ENCODE measurements at places on chromosomes 1 and 21.
A peak's percentile ranks its signal among the peaks of the same experiment; 100 is the strongest.

DNA sequence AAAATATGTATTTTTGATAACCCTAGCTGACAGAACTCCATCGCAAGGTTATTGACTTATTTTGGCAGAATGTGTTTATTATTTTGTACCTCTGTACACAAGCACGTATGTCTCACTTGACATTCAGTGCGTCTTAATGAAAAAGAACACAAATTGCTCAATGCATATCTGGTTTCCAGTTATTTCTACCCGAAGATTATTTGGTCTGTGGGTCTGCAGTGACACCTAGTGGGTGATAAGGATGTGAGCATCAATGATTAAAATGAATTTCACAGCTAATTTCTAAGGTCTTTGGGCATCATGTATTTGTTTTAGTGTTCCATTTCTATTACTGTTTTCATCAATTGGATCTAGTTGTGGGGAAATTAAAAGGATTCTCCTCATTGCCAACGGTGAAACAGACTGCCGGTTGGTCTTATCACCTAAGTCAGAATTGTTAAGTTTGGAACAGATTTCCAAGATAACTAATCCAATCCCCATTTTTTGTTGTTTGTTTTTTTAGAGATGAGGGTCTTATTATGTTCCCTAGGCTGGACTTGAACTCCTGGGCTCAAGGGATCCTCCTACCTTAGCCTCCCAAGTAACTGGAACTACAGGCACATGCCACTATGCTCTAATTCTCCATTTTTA is 13.9 kb downstream of the DDX20 start:
- DNase-seq = peak; percentile 67

- no peak for DNase-seq
Measured at GRCh38 chr1:33443080-33443704, 12.3 kb upstream of the PHC2 start.

GRCh38 chr1:179831852-179832699 is 45.5 kb downstream of the TOR1AIP2 start:
- peak; percentile 57 for DNase-seq

DNA sequence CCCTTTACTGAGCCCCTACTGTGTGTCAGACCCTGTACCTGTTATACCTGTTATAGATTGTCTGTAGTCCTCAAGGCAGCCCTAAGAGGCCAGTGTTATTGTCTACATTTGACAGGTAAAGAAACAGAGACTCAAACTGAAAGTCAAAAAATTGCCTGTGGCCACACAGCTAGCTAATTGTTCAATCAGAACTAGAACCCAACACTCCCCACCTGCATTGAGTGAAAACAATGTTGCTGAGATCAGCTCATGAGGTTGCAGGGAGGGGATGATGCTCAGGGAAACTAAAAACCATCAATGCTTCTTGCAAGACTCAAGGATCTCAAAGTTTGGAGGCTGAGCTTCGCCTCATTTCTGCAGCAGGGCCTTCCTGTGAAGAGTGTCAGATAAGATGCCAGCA is 109.5 kb upstream of the LMO4 start:
- DNase-seq = no peak

DNA sequence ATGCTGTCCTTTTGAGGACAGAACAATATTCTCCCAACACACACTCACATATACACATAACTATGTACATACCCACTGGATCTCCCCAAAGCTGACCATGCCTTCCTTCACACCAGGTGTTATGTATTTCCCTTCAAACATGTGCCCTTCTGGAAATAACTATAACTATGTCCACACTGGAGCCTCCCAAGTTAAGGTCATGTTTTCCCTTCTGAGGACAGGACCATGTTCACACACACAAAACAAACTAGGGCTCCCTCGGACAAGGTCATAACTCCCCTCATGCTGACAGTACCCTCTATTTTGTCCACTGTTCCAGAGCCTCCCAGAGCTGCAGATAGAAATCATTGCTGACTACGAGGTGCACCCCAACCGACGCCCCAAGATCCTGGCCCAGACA is 7.8 kb downstream of the MMACHC start:
- DNase-seq = no peak

DNA sequence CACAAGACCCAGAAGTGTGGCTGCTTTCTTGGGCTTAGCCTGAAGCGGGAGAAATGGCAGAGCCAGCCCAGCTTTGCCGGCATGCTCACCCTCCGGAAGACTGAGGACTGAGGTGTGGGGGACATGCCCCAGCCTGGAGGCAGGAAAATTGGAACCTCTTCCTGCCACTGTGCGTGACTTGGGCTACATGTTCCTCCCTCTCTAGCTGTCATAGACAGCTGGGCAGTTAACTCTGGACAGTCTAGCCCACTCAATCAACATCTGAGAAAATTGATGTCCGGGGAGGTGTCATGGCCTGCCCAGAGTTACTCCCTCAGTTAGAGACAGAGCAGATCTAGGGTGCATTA is 59.7 kb downstream of the UBE2T start:
- DNase-seq = no peak

DNA sequence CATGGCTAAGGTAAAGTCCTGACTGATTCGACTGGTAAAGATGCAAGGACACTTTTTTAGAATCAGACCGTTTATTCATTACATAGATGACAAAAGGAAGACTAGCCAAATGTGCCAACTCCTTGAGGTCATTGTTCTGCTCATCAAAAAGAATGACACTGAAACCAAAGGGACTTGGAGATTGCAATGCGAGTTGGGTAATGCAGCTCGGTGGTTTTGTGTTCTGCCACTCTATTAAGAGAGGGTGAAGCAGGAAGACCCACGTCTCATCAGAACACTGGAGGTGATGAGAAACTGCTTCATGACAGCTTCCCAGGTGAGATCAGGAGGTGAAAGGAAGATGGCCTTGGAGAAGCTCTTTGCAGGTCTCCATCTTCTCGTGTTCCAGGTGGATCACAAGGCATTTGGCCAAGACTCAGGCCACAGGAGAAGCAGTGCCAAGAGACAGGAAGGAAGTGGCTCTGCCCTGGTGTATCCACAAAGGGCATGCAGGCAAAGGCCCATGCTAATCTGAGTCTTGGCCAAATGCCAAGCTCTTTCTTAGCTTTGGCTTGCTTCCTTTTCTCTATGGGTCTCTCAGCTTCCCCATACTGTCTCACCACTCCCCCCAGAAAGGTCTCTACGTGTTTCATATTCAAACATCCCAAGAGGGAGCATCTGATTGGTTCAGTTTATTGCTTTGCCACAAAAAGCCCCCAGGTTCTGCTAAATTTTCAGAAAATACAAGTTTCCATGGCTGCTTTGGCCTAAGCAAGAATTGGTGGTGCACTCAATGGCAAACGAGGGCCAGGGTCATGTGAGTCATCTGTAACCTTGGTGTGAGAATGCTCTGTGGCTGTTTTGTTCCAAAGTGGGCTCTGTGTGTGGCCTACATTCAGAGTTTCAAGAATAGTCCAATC is 5.7 kb upstream of the CCT8 start:
- peak; percentile 48 for DNase-seq

DNA sequence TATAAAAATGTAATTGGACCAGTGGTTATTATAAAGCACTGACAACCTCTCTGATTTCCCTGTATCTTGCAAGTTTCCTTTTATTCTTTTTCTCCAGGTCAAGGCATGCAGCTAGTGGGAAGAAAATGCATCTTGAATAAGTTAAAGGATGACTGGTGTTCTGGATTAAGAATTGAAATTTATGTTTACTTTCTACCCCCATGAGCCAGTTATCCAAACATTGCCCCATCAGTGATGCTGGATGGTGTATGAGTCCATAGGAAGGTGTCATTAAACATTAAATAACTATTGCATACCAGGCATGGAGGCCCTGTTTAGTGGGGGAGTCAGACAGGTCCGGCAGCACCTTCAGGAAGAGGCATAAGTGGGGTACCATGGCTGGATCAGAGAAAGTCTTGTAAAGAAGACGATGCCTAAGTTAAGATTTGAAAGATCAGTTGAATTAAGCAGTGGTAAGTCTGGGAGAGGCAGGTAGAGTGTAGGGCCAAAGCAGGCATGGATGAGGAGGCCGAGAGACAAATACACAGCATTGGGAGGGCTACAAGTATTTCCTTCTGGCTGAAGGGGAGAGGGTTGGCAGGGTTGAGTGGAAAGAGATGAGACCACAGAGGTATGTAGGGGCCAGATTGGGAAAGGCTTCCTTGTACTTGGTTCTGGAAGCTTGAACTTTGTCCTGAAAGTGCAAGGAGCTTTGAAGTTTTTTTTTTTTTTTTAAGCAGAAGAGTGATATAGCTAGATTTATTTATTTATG is 5.7 kb downstream of the SZRD1 start:
- no peak for DNase-seq

GRCh38 chr1:78553859-78554258 is 63.1 kb downstream of the PTGFR start:
- no peak for DNase-seq

GRCh38 chr1:98045767-98046641 is 125.2 kb upstream of the DPYD start:
- no peak for DNase-seq

GRCh38 chr1:244187310-244187709 is 136.2 kb downstream of the ZBTB18 start:
- no peak for DNase-seq

DNA sequence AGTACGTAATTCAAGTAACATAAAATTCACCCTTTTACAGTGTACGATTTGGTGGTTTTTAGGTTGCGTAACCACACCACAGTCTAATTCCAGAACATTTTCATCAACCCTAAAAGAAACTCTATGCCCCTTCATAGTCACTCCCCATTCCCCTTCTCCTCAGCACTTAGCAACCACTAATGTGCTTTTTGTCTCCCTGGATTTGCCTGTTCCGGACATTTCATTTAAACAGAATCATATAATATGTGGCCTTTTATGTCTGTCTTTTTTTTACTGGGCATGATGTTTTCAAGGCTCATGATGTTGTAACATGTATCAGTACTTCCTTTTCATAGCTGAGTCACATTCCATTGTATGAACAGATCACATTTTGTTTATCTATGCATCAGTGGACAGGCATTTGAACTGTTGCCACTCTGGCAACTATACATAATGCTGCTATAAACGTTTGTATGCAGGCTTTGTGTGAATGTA is 20.8 kb downstream of the OBSCN start:
- DNase-seq = no peak
